ENCODE measurements at places on chromosomes 1 and 21. TPM values are rescaled to one million over a fixed set of nuclear protein-coding genes. Genes with fewer than 3 reads are reported as not detected.

Gene FOXO6
- not detected for total RNA-seq

Gene CROCC
- 124 TPM for total RNA-seq

Gene CACYBP
- 114 TPM for total RNA-seq

Gene HSF2BP
- total RNA-seq = 0.68 TPM

Gene ACTN2
- total RNA-seq = 0.36 TPM

Gene LYST
- total RNA-seq = 23.0 TPM

Gene GPATCH3
- 26.4 TPM for total RNA-seq

Gene FGR
- 2.3 TPM for total RNA-seq

Gene LENEP
- total RNA-seq = 0.91 TPM

Gene ADAMTS5
- total RNA-seq = not detected

Measured in naive thymus-derived CD8-positive, alpha-beta T cell (primary cell).